ENCODE measurements at places on chromosomes 16 and 17.
A peak's percentile ranks its signal among the peaks of the same experiment; 100 is the strongest.

- no peak for DNase-seq
Measured at GRCh38 chr17:45740553-45741330, 43.4 kb upstream of the CRHR1 start.

- no peak for DNase-seq
Measured at GRCh38 chr17:80133626-80133970, 13.3 kb downstream of the EIF4A3 start.

DNA sequence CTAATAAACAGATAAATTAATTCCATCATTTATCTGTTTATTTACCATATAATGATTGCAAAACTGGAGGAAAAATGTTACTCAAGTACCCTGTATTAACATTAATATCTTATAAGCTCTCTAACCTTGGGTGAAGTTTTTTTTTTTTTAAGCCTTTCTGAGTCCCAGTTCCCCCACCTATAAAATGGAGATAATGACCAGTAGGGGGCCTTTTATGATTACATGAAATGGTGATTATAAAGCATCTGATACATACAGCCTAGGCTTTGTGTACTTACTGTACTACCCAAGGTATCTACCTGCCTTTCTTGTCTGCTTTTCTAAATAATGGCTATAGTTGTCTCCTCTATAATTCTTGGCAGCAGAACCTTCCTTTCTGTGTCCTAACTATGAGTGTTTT, 22.6 kb downstream of the LRRC36 start:
- DNase-seq, result no peak

DNA sequence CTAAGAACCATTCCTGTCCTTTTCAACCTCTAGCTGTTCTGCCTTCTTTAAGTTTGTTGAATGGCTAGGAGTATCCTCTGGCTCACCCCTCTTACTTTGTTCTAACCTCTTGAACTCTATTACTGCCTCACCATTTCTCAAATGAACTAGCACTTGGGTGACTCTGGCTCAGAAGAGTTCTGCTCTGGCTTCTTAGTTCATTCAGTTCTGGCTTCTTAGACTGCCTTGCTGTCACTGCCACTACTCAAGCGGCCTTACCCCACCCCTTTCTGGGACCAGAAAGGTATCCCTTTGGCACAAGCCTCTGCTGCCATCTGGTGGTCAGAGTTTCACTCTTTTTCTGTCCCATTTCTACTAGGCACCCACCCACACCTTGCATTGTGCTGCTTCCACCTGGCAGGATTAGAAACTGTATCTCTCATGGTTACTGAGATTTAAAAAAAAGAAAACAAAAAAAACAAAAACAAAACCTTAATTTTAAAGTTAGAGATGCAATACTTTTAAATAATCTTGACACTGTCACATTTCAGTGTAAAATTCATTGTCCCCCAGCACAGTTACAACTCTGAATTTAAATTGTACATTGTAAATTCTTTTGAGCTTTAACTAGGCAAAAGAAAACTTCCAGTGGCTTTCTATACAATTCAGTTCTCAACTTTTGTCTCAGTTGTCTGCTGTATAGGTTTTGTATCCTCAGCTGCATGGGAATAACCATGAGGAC, 6.9 kb upstream of the ABCA10 start:
- peak; percentile 41 for DNase-seq

DNA sequence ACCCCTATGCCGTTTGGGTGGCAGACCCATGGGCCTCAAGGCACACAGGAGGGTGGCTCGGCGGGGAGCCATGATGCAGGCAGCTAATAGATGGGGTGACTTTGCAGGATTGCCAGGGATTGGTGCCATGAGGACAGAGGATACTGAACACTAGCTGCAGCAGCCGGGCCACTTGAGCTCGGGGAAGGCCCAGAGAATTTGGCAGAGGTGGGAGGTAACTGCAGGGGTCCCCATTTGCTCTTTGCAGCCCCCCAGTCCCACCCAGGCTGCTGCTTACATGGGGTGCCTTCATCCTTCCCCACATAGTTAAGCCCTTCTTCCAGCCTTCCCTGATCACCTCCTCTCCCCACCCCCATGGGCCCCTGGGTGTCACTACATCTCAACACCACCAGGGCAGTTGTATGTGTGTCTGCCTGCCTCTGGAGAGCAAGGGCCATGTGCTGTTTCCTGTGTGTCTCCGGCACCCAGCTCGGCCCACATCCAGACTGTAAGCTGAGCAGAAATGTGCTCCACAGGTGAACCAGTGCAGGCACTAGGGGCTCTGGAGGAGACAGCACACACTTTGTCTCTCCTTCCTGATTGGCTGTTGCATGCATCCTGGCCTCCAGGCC, 52.0 kb downstream of the SREBF1 start:
- no peak for DNase-seq

- no peak for DNase-seq
Measured at GRCh38 chr16:56669840-56670619, 416 bp downstream of the MT1H start.

- DNase-seq, result no peak
Measured at GRCh38 chr17:73198201-73198929, 5.5 kb downstream of the COG1 start.

GRCh38 chr17:20257798-20258197, 209.5 kb downstream of the LGALS9B start:
- no peak for DNase-seq

DNA sequence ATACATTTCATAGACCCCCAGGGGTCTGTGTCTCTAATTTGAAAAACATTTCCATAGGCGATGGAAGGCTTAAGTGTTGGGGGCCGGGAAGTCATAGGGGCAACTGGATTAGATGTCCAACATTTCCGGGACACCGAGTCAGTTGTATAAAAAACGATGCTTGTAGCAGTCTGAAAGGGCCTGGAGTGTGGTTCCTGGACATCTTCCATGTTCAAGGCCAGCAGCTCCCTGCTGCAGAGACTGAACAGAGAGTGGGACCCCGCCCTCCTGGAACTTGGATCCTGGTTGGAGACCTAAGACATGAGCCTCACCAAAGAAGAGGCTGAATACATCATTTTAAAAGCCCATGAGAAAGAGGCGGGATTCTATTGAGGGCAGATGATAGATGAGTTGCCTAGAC, 82.0 kb upstream of the ZNF423 start:
- no peak for DNase-seq

DNA sequence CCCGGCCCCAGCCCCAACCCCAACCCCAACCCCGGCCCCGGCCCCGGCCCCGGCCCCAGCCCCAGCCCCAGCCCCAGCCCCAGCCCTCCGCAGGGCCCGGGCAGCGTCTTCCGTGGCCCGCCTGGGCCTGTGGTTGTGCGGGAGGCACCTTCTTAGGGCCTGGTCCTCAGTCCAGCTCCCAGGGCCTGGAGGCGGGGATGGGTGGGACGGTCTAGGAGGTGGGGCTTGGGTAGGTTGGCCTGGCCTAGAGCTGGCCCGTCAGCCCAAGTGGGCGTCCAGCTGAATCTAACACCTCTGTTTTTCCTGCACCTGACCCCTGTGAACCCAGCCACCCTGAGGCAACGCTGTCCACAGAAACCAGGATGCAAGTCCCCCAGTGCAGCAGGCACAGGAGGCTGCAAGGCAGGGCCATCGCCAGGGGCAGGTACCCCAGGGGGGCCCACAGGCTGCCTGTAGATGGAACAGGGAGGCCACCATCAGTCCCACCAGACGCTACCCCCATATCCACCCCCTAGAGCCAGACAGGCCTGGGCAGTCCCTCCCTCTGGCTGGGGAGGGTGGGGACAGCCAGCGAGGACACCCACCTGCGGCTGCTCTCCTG, 8.8 kb downstream of the MSLN start:
- DNase-seq, result no peak

- DNase-seq, result no peak
Measured at GRCh38 chr16:50588276-50588675, 40.1 kb downstream of the NKD1 start.

DNA sequence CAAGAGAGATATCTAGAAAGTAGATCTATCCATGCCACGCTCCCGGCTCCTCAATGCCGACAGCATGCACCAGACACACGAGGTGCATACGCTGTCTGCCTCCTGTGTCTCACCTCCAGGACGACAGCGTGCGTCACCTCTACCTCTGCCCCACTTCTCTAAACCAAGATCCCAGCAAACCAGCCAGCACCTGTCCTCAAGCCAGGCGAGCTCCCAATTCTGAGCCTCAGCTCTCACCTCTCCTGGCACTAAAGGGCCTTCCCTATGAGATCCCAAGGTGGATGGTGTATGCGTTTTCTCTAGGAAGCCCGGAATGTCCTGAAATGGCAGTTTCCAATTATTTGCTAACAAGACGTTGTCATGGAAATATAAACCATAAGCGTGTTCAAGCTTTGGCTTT, 36.2 kb upstream of the RCVRN start:
- DNase-seq, result no peak

- DNase-seq, result no peak
Measured at GRCh38 chr16:80792031-80792430, 12.4 kb downstream of the CDYL2 start.

GRCh38 chr16:5428932-5429331, 331.3 kb upstream of the EEF2KMT start:
- no peak for DNase-seq

DNA sequence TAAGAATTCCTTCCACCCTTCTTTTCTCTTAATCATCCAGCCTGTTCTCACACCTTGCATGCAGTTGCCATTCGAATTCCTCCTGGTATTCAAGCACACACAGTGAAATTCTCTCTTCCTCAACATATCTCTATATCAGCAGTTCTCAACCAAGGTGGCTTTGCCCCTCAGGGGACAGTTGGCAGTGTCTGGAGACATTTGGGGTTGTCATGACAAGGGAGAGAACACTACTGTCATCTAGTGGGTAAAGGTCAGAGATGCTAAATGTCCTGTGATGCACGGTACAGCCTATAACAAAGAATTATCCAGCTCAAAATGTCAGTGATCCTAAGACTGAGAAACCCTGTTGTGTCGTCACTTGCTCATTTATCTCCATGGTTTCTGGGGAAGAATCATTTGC, 94.8 kb upstream of the CPHXL start:
- no peak for DNase-seq

DNA sequence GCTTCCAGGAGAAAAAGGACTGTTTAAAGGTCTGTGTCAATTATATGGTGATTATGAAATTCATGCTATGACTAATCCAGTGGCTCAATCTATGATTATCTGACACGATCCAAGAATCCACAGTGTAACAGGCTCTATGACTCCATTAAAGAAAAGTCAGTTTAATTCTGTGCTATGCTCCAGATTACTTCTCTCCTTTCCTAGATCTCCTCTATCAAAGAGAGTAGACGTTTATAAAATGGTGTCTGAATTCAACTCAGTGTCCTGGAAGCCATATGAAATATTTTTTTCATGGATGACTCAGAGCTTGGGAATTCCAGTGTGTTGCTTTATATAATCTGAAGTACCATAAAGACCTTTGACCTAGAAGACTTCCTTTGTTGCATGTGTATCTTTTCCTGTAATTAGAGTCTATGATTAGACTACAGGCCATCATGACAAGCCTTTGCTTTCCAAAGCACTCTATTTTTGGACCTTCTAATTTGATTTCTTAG, 27.0 kb upstream of the NF1 start:
- DNase-seq, result no peak

GRCh38 chr16:29975134-29975538, 1.5 kb downstream of the TAOK2 start:
- no peak for DNase-seq

DNA sequence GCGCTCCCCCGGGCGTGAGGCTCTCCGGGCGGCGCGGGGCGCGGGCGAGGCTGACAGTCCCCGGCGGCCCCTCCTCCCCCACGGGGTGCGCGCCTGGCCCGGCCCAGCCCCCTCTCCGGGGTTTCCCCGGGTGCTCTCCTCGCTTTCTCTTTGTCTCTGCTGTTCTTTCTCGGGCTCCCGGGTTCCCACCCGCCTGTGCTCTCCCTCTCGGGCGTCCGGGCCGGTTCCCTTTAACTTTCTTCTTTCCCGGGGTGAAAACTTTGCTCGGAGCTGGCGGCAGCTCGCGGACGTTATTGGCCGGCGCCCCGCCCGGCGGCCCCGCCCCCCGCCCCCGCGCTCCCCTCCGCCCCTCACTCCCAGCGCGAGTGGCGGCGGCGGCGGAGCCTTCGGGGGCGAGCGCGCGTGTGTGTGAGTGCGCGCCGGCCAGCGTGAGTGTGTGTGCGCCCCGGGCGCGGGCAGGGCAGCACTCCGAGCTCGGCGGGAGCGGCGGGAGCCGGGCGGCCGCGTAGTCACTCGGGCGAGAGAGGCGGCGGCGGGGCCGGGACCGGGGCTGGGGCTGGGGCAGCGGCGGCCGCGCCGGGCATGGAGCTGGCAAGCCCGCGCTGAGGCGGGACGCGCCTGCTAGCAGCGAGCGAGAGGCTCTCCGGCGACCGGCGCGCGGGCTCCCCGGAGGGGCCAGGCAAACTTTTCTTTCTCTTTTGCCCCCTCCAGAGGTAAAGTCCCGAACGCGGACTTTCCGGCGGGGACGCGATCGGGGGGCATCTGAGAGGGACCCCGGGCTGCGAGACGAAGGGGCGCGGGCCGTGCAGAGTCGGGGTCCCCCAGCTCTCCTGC, at the start of gene NTN1:
Gene NTN1 (plus strand): TSS at position 353 of the 834 bp plus-strand sequence. CDS start 864 bp downstream, outside the sequence.
- no peak for DNase-seq

- DNase-seq, result no peak
Measured at GRCh38 chr16:5379954-5380353, 282.4 kb upstream of the EEF2KMT start.

GRCh38 chr17:74872313-74873036, at the start of gene FDXR:
FDXR (minus strand) TSS chr17:74872994; CDS start chr17:74872944, 50 bp downstream.
- DNase-seq, result no peak

- DNase-seq, result peak; percentile 88
Measured at GRCh38 chr17:42107597-42108576, 4.6 kb downstream of the DHX58 start.

DNA sequence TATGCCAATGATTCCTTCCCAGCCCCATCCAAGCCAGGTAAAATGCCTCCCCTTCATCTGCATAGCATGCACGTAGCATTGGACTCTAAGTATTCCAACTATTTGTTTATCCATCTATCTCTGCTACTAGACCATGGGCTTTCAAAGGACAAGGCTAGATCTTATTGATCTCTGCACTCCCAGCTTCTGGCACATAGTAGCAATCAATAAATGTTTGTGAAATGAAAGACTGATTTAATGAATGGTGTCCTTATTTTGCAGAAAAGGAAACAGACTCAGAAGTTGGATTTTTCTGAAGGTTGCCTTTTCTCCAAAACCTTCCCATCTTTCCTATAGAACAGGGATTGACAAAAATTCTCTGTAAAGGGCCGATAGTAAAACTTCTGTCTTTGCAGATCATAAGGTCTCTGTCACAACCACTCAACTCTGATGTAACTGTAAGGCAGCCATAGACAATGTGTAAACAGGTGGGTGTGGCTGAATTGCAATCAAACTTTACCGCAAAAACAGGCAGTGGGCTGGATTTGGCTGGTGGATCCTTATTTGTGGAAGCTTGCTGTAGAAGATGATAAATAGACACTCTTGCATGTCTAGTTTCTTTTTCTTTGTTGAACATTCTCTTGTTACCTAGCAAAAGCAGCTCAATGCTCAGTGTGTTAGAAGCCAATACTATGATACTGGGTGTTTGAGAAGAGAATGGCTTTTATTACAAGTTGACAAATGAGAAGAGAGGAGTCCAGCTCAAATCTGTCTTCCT, 7.6 kb upstream of the CMTR2 start:
- DNase-seq, result no peak
